GDM1 (cell line): ENCODE measurements at places on chromosomes 5 and 9.

DNA sequence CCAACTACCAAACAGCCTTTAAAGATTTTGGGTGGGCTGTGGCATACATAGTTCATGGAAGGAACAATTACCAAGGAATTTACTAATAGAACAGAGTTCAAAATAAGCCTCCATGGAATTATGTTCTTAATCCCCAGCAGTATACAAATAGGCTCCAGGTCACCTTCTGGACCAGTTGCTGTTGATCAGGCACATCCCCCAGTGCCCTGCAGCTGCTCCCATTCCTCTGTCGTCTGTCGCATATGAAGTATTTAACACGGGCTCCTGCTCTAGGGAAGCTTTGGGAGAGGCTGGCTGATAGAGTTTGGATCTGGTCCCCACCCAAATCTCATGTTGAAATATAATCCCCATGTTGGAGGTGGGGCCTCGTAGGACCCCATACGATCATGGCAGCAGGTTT lies 17.8 kb downstream of the SHC3 start:
- no peak for DNase-seq

DNA sequence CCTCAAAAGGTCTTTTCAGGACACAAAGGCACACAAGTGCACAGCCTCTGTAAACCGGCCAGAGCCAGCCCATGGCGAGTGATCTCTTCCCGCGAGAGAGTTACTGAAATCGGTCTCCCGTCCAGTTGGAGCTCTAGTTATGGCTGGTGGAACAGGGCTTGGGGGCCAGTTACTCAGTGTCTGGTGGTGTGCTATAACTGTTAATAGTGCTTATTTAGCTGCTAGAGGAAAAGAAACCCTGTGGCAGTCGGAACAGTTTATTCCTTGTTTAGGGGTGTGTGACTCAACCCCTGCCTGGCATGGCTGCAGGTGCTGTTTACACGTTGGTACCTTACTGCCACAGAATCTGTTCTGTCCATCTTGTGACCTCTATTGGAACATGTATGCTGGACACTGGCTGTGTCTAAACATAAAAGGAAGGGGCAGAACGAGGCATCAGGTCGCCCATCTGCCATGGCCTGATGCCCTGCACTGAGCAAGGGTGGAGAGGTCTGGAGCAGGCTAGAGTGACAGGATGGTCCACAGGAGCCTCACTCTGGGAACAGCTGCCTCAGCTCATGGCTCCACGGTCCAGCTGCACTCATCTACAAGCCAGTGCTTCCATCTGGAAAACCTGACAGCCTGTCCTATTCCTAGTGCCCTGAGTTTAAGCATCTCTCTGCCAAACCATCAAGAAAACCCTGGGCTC lies 49.6 kb upstream of the SIMC1 start:
- DNase-seq = no peak

- no peak for DNase-seq
Measured at GRCh38 chr9:92164490-92164889, 49.3 kb upstream of the SPTLC1 start.

GRCh38 chr5:65192331-65192730 lies 289.4 kb downstream of the ADAMTS6 start:
- no peak for DNase-seq

DNA sequence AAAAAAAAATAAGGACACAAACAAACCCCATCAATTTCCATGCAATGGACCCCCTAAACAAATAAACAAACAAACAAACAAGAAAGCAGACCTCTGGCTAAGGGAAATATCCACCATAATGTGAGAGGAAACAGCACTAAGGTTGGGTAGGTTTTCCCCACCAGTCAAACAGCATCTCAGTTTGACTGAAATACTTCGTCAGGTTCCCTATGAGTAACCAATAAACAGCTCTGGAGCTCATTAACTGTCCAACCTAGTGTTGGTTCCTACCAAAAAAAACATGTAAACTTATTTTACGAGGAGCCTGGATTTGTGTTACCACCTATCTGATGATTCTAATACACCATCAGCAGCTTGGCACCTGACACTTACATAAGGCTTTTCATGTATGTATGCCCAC lies 198.5 kb upstream of the TARS1 start:
- no peak for DNase-seq

GRCh38 chr9:93248386-93249040 lies 64.6 kb downstream of the WNK2 start:
- DNase-seq = no peak

DNA sequence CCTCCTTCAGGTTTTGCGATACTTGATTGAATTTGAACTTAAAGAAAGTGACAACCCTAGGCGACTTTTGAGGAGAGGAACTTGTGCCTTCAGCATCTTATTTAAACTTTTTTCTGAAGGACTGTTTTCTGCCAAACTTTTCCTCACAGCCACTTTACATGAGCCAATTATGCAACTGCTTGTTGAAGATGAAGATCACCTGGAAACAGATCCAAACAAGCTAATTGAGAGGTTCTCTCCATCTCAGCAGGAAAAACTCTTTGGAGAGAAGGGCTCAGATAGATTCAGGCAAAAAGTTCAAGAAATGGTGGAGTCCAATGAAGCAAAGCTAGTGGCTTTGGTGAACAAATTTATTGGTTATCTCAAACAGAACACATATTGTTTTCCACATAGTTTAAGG lies 40.6 kb downstream of the GAPVD1 start:
- DNase-seq = no peak

DNA sequence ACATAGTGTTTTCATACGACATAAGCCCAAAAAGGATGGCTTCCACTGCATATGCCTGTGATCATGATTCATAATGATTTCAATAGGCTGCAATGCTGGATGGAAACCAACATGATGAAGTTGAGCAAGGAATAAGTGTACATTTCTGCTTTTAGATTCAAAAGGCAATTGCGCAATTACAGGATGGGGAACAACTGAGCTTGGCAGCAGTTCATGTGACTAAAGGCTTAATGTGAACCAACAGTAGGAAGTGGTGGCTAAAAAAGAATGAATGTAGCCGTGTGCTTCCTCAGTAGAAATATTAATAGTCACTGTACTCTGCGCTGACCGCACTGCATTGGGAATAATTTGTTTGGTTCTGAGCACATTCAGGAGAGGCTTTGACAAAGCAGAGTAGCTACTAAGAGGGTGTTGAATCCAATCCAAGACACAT lies 51.2 kb downstream of the SLC1A3 start:
- peak; percentile 89 for DNase-seq

- DNase-seq = peak; percentile 22
Measured at GRCh38 chr5:102628441-102629175, 126.5 kb upstream of the PAM start.

DNA sequence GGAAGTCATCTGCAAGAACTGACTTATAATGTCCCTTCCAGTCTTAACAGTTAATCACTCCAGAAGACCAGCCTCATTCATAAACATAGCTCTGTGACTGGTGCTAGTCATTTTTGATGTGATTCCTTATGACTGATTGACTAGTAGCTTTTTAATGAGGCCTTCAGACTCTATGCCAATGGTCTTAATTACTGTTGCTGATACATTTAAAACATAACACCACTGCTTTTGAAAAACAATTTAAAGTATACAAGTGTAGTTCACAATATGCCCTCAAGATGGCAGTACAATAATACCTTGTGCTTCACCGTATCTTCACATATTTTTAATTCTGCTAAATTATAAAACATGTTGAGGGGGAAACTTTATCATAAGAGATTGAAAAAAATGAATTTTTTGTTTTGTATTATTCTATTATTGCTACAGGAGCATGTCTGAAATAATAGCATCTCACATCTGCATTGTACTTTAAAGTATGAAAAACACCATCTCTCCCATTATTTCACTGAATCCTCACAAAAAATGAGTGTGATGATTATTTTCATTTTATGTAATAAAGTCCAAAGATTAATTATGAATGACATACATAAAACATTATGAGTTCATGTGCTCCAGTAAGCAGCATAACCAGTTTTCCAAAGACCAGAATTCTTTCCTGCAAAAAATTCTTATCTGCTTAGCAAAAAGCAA lies 55.2 kb upstream of the SHISAL2B start:
- peak; percentile 1 for DNase-seq

- DNase-seq = no peak
Measured at GRCh38 chr5:178940569-178941360, at the start of gene ZNF454. ZNF454 (plus strand) TSS chr5:178941198; CDS start chr5:178942792, 1,594 bp downstream.

- no peak for DNase-seq
Measured at GRCh38 chr9:71115448-71115975, 5.9 kb downstream of the TRPM3 start.

DNA sequence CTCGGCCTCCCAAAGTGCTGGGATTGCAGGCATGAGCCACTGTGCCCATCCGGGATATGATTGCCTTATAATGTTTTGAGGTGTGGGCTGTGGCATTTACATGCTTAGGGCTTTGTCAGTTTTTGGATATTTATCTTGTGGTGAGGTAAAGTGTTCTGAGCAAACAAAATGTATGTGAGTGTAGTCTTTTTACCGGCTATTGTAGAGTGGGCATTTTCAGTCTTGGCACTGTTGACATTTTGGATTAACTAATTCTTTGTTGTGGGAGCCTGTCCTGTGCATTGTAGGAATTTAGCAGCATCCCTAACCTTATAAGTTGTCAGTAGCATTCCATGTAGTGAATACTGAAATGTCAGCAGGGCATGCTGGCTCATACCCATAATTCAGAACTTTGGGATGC lies 21.6 kb downstream of the G3BP1 start:
- no peak for DNase-seq
